ENCODE measurements at places on chromosomes 6 and 20.
A peak's percentile ranks its signal among the peaks of the same experiment; 100 is the strongest.

DNA sequence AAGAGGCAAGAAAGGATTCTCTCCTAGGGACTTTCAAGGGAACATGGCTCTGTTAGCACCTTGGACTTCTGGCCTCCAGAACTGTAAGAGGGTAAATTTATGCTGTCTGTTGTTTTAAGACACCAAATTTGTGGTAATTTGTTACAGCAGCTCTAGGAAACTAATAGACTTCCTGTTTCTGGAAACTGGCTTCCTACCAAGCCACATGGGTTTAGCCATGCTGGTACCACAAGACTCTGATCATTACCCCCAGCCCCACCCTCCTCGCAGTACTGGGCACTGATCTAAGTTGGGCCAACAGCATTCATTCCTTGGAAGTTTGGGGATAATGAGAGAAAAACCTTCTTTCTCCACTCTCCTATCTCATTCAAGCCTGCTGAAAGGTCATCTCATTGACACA is 109.5 kb upstream of the SMLR1 start:
- DNase-seq: no peak

GRCh38 chr6:133166766-133167165 is 74.4 kb upstream of the EYA4 start:
- DNase-seq: no peak

GRCh38 chr6:71351190-71351589 is 62.6 kb downstream of the OGFRL1 start:
- no peak for DNase-seq

DNA sequence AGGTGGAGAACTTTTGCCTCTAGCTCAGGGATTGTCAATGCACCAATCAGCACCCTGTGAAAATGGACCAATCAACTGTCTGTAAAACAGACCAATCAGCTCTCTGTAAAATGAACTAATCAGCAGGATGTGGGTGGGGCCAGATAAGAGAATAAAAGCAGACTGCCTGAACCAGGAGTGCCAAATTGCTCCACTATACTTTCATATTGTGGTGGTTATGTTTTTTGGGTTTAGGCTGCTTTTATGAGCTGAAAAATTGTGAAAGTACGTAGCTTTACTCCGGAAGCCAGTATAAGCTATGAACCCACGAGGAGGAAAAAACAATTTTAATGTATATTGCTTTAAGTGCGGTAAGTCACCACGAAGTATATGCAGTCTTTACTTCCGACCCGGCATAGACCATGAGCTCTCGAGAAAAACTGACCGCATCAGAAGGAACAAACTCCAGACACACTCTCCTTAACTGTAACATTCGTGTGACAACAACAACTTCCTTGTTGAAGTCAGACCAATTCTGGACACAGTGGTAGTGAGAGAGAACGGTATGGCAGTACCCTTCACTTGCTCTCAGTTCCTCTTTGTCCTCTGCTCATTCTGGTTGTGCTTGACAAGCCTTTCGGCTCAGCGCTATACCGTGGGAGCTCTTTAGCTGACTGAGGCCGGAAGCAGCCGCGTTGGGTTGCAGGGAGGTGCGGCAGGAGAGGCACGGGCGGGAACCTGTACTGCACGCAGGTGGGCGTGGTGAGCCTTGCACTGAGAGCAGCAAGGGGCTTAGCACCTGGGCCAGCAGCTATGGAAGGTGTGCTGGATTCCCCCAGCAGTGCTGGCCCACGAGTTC is 81.9 kb upstream of the E2F3 start:
- peak; percentile 69 for DNase-seq

DNA sequence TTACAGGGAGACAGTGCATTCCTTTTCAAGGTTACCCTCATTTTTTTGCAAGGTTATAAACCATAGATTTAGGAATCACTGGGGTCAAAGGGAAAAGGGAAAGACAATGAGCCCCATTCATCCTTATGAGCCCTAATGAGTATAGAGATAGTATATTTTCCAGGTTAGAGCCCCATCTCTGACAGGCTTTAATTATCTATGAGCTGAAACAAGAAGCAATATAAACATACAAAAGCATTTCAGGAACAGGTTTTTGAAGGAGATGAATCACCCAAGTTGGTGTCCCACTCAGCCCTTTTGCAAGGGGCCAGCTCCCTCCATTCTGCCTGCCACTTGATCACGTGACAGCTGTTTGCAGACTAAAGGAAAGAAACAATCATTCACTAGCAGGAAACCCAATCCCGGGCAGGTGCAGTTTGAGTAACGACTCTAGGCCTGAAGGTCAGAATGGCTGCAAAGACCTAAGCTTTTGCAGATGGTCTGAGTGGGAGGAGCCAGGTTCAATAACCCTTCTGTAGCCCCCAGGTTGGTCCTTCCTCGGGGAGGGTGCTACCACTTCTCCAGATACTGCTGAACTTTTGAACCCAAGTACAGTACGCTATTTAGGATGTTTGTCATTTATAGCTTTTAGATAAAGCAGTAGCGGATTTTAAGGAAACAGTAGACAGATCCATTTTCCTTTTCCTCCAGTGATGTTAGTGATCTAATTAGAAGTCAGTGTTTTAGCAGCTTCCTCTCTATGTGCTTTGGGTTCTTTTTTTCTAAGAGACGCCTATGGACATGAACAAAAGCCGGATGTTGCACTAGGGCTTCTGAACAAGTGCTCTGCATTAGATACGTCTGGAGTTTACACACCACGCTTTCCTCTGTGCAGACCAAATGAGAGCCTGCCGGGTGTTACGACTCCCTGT is 253.2 kb downstream of the SOX4 start:
- peak; percentile 6 for DNase-seq

DNA sequence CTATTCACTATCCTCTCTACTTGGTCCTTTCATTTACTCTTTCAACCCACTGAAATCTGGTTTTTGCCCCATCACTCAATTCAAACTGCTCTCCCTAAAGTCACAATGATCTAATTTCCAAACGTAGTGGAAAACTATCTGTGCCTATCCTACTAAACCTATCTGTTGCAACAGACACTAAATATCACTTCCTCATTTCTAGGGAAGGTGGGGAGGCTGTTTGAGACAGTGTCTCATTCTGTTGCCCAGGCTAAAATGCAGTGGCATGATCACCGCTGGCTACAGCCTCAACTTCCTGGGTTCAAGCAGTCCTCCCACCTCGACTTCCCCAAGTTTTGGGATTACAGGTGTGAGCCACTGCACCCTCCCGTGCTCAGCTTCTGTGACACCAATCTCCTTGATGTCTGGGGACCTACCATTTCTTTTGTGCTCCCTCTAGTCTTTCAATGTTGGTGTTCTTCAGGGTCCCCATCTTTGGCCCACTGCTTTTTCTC is 8.8 kb downstream of the RANBP9 start:
- no peak for DNase-seq

GRCh38 chr6:170057961-170058877 is 232.7 kb downstream of the DLL1 start:
- DNase-seq: no peak

DNA sequence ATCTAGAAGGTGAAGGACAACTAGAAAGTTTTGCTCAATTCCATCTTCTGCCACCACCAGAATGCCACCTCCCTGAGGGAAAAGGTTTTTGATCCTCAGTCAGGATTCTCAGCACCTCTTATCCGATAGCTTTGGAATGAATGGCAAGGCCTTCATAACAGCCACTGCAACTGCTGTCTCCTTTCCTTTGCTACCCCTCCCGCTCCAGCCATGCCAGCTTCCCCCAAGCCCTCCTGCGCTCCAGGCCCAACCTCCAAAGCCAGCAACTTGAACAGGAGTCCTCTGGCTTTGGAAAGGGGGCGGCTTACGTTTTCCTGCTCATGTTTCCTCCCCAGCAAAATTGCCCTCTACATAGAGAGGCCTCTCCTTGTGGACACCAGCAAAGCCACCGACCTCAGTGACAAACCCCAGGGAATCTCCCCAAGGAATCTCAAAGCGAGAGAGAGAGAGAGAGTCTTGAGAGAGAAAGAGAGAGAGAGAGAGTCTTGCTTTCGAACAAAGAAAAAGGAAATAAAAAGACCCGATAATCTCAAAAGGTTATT is 420 bp upstream of the BTN2A1 start:
- DNase-seq: peak; percentile 9

- DNase-seq: no peak
Measured at GRCh38 chr6:43096451-43097097, 20.5 kb downstream of the PTK7 start.

DNA sequence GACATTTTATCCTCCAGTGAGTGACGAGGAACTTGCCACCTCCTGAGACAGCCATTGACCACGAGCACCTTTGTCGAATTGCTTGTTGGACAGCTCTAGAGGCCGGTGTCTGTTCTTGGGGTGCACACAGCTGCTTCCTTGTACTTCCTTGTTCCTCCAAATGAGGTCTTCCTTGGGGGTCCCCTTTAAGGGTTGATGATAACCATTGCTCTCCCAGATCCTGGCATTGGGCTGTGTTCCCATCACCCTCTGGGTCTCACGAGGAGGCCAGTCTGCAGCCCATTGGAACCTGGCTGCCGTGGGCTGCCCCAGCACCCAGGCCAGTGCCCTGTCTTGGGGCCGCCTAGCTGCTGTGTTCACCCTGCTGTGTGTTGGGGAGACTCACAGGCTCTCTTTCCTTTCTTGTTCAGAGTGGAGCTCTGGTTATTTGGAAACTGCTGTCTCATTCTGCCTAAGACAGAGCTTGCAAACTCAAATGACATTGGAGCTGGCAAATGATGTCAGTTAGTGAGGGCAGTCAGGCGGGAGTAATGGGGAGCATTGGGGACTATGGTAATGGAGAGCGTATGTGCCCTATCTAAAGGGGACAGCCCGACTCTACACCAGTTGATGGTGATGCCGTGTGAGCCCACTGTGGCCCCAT is 25.7 kb downstream of the PPP1R16B start:
- no peak for DNase-seq

DNA sequence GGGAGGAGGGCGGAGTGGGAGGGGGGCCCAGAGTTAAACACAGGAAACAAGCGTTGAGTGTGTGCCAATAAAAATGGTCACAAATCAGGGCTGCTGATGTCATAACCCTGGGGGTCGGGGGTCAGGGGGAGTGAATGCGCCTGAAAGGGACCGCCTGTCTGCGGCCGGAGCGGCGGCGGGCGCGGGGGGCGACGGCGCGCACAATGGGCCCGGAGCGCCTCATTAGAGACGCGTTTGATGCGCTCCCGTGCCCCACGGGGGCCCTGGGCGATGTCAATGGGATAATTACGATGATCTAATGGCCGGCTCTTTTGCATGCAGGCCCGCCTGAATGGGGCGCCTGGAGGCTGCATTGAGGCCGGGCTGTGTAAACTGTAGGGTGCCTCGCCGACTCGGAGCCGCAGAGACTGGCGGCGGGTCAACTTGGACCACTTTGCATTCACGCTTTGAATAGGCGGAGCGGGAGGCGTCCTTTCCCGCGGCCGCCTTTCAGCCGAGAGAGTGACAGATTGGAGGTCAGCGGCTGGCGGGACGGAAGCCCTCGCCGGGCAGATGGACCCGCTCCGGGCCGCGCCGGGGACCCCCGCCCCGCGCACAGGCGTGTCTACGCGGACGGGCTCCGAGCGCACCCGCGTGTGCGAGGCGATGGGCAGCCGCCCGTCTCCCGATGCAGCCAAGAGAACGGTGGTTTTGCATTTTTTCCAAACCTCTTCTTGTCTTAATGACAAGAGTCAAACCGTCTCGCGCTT is 296.1 kb downstream of the TFAP2C start:
- no peak for DNase-seq

GRCh38 chr20:41304424-41305079 is 13.0 kb downstream of the ZHX3 start:
- DNase-seq: no peak

DNA sequence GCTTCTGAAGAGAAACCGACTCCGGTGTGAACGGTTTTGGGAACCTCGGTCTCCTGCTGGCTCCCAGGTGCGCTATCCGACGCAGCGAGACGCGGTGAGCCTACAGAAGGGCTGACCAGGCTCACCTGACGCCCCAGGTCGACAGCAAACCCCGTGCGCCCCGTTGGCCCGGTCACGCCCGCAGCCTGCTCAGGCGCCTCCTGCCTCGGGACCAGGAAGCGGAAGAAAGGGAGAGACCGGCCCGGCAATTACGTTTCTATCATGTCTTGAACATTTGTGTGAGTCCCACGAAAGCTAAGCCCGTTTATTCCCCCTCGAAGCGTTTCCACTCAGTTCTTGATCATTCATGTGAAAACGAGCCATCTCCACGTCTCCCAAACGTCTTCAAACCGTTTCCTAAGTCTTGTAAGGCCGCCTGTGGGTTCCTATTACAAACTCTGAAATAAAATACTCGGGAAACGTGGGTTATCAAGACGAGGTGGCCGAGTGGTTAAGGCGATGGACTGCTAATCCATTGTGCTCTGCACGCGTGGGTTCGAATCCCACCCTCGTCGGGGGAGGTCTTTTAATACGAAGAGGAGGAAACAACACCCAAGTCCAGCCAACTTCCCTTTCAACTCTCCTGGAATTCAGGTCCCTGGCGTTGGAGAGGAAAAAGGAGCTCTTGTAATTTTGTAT is 150.5 kb upstream of the PRSS16 start:
- DNase-seq: peak; percentile 68

DNA sequence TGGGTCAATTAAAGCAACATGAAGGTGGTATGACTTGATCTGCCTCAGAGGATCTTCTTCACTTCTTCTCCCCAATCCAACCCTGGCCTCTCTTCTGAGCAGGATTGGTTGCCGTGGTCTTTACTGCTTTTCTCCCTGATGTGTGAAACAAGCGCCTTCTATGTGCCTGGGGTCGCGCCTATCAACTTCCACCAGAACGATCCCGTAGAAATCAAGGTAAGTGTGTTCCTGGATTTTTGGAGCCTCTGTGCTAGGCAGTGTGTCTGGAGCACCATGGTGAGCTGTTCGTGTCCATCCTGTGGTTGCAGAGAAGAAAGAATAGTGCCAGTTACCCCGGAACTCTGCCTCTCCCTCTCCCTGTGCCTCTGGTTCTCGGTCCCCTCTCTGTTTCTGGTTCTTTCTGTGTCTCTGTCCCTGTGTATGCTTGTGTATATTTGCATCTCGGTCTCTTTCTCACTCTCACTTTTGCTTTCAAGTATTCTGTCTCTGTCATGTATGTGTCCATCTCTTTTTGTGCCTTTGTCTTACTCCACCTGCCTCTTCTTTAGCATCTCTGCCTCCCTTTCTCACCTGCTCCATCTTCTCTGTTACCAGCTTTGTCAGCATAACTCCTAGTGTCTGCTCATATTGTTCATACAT is 23.5 kb downstream of the TM9SF4 start:
- no peak for DNase-seq

GRCh38 chr6:111338843-111339242 is 144.2 kb downstream of the REV3L start:
- DNase-seq: no peak

DNA sequence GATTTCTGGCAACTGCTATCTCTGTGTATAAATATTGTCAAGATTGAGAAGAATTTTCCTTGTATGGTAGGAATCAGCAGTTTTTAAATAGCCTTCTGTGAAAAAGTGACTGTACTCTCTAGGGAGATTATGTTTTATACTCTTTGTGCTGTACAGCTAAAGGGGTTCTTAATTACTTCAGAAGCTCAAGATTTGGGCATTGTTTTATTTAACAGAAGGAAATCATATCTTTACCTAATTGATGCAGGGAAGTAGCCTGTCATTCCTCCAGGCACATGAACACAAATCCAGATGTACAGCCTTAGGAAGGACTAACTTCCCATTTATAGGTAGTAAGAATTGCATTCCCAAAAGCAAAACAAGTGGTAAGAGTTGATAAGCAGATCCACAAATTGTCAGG is 1.3 kb downstream of the CALHM5 start:
- no peak for DNase-seq

GRCh38 chr6:160071805-160072690 is 49.6 kb upstream of the SLC22A1 start:
- DNase-seq: no peak

- DNase-seq: no peak
Measured at GRCh38 chr6:79536585-79536953, 661 bp downstream of the LCA5 start.
